Stimulated activated CD8-positive, alpha-beta memory T cell treated with anti-CD3 and anti-CD28 coated beads, Interleukin-12 subunit alpha, Interleukin-12 subunit beta, amount 100 ng/mL, for 1 hour (primary cell): ENCODE measurements at places on chromosomes 1 and 21.

DNA sequence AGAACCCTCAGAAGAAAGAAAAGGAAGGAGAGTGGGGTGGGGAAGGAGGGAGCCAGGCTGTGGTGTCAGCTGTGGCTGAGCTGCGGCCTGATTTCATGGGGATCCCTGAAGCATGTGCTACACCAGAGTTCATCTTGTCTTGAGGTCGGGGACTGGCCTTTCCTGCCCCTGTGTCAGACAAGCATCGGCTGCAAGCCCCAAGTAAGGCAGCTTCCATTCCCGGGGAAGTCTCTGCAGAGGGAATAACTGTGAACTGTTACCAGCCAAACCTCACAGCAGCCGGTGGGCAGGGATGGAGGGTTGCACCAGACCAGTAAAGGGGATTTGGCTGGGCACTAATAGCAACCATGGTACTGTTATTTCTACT, 35.7 kb upstream of the BTG2 start:
- DNase-seq = no peak

GRCh38 chr21:31683029-31683428, 23.5 kb downstream of the SOD1 start:
- DNase-seq = no peak

DNA sequence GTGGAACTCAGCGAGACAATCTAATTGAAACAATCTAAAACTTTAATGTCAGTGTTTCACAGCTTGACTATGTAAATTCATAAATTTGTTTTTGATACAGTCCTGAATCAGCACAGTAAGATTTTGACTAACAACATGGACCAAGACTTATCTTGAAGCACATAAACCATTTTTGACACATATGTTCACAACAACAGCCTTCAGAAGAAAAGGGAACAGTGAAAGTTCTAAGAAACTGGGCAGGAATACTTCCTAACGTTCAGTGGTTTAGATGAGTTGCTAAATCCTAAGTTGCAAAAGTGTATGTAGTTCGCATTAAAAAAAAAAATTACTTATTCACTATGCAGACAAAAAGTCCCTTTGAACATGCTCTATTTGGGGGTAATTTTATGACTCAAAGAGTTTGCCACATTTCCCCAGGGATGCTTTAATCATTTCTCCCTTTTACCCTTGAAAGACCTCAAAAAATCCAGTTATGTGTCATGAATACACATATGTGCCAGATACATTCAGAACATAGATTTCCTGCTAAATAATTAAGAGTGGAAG, 120.2 kb downstream of the MRPL39 start:
- DNase-seq = no peak

- no peak for DNase-seq
Observed at GRCh38 chr1:114117654-114118053, 36.0 kb downstream of the SYT6 start.

DNA sequence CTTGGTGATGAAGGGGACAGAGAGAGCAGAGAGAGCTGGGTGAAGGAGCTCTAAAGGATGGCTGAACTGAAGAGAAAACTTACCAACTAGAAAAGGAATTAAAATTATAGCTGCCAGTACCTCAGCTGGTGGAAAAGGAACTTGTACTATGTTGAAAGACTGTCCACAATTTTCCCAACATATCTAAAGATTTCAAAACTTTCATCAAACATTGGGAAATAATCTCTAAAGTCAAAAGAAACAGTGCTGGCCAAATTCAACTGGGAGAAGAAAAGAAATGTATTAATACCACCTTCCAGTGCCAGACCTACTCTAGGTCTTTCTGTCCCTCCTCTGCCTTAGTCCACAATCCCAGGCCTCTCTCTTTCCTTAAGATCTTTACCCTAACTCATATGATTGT, 6.1 kb downstream of the SMG5 start:
- DNase-seq = no peak

DNA sequence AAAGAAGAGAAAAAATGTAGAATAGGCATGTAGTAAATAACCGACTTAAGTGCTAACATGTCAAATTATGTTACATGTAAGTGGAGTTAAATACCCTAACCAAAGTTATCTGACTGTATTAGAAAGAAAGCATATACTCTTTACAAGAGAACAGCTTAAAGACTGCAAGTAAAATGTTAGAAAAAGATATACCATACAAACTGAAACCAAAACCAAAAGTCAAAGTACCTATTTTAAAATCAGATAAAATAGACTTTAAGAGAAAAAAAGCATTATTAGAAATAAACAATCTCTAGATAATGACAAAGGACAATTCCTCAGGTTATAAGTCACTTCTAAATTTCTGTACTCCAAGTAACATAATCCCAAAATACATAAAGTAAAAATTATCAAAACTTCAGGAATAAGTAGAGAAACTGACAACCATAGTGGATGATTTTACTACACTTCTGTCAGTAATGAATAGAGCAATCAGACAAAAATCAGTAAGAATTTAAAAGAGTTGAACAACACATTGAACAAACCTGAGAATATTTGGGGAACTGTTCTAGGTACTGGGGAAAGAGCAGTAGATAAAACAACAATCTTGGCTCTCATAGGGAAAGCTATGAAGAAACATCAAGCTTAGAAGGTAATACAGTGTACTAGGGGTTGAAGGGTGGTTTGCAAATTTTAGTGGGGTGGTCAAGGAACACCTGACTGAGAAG, 127.3 kb downstream of the TBX19 start:
- DNase-seq = no peak

DNA sequence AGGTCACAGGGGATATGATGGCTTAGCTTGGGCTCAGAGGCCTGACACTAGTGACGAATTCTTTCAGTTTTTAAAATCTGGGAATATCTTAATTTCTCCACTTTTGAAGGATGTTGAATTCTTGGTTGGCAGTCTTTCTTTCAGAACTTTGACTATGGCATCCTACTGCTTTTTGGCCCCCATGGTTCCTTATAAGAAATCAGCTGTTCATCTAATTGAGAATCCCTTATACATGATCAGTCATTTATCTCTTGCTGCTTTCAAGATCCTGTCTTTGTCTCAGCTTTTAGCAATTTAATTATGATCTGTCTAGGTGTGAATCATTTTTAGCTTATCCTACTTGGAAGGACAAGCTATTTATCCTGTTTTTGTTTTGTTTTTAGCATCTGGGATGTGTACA, 31.2 kb upstream of the F3 start:
- DNase-seq = no peak

GRCh38 chr1:213649373-213649772, 338.4 kb upstream of the PROX1 start:
- DNase-seq = no peak

DNA sequence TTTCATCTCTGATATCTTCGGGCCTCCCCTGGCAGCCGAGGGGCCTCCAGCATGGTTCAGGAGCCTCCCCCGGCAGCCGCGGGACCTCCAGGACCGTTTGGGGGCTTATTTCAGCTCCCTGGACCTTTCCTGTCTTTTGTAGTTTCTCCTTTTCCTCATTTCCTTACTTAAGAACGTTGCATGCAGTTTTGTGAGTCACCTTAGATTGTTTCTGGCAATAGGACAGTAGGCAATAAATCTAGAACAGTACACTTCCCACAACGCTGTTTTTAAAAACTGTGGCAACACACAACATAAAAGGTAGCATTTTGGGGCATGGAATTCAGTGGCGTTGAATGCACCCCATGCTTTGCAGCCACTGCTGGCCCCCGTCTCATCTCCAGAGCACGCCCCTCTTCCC, 24.4 kb downstream of the FAAP20 start:
- no peak for DNase-seq

DNA sequence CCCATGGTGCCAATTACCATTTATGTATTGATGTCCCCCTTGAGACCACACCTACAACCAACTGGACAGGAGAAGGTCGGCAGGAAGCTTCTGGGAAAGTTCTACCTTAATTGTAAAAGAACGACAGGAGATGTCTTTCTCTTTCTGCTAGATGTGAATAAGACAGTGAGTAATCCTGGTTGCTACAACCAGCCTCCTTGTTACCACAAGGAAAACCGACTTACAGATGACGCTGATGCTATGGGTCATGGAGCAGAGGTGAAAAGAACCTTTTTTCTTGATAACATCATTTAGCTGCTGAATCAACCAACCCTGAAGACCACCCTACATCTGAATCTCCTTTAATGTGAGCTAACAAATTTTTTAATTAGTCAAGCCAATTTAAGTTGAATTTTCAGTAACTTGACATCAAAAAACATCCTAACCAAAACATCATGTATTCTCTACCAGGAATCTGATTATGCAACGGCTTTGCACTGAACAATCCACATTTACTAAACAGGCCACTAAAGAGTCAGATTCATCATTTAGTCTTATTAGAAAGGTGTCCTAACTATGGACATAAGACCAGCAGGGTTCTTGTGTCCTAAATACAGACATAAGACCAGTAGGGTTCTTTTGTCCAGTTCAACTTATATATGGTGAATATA, 23.0 kb downstream of the RGS2 start:
- DNase-seq = no peak

DNA sequence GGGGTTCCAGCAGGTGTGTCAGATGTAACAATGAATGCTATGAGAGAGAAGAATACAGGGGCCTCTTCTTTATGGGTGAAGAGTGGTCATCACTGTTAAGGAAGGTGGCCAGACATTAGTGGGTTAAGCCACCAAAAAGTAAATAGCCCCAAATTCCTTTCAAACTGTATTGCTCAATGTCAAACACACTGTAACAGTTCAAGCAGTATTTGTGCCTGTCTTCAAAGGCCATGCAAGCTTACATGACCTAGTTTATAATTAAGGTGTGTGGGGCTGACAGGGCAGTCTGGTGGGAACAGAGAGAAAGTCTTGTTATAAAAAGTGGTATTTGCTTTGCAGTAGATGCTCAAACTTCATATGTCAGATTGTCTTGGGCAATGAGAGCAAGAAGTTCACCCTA, 18.5 kb downstream of the CHIT1 start:
- no peak for DNase-seq

GRCh38 chr1:112395256-112395820, 676 bp upstream of the CTTNBP2NL start:
- DNase-seq = no peak
